ENCODE measurements at places on chromosomes 3 and 15. TPM values are rescaled to one million over a fixed set of nuclear protein-coding genes. Genes with fewer than 3 reads are reported as not detected.

SCN5A gene
- total RNA-seq: 239 TPM

GOLGA6L24 gene
- not detected for total RNA-seq

DNA sequence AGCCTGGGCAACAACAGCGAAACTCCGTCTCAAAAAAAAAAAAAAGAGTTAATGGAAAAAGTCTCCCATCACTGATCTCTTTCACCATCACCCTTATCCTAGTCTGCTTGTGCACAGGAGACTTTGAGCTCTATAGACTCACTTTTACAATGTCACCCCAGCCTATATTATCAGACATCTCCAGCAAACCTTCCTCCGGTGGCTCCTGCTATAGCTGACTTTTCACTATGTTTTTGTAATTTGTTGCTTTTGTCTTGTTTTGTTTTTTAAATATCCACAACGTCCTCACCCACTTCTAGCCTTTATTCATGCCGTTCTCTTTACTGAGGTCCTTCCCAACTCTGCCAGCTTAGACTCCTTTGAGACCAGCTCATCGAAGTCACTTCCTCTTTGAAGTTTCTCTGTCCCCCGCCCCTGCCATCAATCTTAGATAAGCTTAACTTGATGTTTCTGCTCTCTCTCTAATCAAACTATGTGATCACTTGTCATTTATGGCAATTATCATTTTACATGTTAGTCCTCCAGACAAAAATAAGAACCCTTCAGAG, 82.7 kb upstream of the CHD2 start:
- DNase-seq: no peak

SAMD7 gene
- total RNA-seq: not detected

DNA sequence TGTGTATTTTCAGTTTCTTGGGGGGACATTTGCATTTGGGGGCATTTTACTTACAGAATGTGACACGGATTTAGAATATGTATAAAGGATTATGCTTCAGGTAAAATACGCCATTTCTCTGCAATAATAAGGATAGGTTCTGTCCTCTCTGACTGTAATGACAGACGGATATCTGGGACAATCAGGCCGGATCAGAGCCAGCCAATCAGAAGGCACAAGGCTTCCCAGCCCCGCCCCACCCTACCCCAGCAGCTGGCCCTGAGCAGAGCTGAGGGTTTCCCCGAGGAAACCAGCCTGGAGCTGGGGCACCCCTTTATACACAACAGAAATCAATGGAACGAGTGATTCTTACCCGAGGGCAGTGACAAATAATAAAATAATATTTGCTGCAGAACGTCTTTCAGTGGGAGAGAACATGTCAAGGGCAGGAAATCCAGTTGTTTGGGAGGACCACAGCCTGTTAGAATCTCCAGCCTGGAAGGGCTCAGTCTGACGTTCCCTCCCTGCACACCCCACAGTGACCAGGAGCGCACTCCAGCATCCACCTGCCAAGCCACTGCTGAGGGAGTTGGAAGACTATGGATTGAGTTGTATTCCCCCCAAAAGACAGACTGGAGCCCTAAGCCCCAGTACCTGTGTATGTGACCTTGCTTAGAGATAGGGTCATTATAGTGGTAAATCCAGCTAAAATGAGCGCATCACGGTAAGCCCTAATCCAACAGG, 30.3 kb upstream of the SEC13 start:
- DNase-seq: no peak

- DNase-seq: no peak
These were observed 38.7 kb downstream of the C2CD4B start for GRCh38 chr15:62126364-62126763.

DNA sequence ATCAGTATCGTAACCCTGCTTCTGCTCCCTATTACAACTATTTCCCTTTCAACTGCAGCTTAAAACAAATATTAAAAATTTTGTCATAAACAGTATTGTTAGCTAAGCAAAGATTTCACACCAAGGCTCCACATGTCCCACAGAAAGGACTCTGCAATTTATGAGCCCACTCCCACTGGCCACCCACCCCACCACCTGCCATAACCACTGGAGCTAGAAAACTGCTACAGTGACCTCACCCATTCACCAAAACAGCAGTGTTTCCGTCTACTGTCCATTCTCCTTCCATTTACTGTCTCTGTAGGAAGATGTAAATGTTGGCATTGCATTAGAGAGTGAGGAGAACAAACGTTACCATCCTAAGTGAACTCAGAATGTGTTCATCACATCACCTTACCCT, 150.9 kb downstream of the IMPG2 start:
- no peak for DNase-seq

TTLL3 gene
- 10.2 TPM for total RNA-seq

- DNase-seq: no peak
These were observed 15.6 kb downstream of the USP13 start for GRCh38 chr3:179668429-179668828.

- no peak for DNase-seq
These were observed 258.2 kb downstream of the SOX2 start for GRCh38 chr3:181969925-181970324.

DNA sequence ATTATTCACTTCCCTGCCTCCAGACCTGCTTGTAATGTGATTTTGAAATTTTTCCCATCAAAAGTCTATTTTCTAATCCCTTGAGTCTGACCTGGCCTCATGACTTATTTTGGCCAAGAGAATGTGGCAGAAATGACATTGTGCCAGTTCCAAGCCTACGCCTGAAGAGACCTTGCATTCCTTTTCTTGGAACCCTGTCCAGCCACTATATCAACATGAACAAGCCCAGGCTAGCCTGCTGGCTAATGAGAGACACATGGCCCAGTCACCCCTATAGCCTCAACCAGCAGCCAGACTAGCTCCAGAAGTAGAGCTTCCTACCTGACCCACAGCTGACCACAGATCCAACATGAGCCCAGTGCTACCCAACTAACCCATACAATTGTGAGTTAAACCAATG, 121.1 kb upstream of the ACP3 start:
- no peak for DNase-seq

DNA sequence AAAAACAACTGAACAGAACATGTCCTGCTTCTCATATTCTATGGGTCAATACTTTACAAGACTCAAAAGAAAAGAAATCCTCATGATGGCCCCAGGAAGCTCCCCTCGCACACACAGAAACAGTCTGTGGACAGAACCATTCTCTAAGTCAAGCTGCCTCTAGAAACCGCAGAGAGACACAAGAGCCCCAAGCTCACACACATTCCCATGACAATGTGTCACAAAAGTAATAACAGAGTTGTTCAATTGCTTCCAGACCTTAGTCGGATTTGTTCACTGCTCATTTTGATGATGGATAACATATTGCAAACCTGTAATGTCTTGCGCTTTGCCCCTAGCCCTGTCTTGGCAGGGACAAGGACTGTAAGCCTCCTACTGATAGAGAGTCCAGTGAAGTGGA, 60.9 kb downstream of the UMPS start:
- no peak for DNase-seq

OR5K2 gene
- not detected for total RNA-seq

DNA sequence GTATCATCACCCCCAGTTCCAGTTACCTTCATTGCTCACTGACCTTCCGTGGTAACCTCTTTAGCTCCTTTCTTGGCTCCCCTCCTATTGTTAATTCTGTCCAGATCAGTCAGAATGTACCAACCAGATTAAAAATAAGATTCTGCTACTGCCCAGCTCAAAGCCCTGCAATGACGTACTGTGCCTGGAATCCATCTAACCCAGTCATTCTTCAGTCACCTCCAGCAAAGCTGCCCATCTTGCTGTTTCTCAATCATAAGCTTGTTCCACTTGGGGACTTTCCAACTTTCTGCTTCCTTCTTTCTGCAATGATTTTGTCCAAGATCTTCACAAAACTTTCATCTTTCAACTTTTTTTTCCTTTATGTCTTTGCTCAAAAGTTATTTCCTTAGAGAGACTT, 512.0 kb upstream of the ZNF385D start:
- no peak for DNase-seq

DNA sequence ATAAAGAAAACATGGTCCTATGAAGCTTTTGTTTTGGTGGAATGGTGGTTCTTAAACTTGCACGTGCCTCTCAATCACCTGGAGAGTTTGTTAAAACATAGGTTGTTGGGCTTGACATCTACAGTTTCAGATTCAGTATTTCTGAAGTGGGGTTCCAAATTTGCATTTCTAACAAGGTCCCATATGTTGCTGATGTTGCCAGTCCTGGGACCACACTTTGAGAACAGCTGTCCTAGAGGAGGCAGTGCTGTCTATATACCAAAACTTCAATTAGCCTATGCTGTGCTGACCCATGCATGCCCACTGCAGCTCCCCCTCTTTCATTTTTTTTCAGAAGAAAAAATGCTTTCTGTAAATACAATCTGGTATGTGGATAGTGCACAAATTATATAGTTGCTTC, 31.3 kb downstream of the ALCAM start:
- no peak for DNase-seq

GRCh38 chr3:119933207-119933606, 151.3 kb downstream of the NR1I2 start:
- no peak for DNase-seq

- no peak for DNase-seq
These were observed 52.9 kb downstream of the RYK start for GRCh38 chr3:134197681-134198261.

DNA sequence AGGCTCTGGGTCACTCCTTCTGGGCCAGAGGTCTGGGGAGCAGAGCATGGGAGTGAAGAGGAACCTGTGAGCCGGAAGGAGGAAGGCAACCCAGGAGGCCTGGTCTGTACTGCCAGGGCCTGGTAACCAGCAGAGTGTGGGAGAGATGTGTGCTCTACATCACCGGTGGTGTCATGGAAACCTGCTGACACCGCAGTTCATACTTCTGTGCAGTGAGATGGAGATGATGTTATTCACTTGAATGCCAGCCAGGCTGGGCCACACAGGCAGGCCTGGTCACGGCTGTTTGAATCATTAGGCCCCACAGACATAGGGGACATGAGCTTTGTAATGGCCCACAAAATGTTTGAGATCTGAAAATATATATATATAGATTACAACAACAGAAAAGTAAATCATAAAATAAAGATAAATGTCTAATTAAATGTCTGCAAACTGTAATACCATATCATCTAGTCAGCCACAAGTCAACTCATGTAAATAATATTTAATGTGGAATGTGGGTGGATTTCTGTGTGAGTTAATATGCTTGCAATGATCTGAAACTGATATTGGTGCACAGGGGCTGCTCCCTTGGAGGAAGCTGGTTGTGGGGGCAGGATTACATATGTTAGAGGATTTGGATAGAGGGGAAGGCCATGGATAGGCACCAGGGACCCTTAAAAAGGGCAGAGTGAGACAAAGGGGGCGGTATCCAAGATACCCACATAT, 108.5 kb upstream of the PFN2 start:
- no peak for DNase-seq

CGNL1 gene
- 31.9 TPM for total RNA-seq

GRCh38 chr15:94602754-94603470, 371.6 kb downstream of the MCTP2 start:
- no peak for DNase-seq

- DNase-seq: no peak
These were observed 1090.2 kb downstream of the FHIT start for GRCh38 chr3:60160822-60161748.

- DNase-seq: no peak
These were observed 46.7 kb downstream of the PARP14 start for GRCh38 chr3:122727294-122727693.

DNA sequence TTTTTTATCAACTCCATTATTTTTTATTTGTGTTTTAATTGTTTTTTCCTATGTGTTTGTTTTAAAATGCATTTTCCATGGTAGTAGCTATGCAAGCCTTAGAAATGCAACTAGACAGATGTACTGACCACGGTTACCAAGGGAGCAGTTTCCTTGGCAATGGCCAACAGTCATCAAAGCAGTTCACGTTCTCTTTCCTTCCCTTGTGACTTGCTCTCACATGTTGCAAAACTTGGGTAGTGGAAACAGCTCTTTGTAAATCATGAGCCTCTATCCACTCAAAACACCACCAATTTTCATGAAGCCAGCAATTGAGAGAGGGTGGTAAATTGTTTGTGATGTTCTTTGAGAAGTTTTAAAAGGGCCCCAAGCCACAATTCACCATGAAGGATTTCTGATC, 499.4 kb upstream of the MDFIC2 start:
- no peak for DNase-seq

VWA5B2 gene
- total RNA-seq: not detected

DNA sequence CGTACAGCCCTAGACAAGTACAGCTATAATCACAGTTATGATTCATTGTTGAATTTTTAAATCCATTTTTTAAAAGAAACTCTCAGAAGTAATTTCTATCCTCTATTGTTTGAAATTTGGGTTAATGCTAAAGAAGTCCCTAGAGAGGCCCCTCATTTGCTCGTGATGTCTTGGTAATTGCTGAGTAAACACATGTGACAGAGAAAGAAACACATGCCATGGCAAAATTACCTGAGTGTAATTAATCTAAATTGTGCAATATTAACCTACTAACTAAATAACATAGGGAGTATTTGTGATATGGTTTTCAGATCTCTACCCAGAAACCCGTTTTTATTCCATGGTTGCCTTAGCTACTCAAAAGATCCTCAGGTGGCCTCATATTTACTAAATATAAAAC, 10.8 kb downstream of the NEK10 start:
- DNase-seq: no peak

DNA sequence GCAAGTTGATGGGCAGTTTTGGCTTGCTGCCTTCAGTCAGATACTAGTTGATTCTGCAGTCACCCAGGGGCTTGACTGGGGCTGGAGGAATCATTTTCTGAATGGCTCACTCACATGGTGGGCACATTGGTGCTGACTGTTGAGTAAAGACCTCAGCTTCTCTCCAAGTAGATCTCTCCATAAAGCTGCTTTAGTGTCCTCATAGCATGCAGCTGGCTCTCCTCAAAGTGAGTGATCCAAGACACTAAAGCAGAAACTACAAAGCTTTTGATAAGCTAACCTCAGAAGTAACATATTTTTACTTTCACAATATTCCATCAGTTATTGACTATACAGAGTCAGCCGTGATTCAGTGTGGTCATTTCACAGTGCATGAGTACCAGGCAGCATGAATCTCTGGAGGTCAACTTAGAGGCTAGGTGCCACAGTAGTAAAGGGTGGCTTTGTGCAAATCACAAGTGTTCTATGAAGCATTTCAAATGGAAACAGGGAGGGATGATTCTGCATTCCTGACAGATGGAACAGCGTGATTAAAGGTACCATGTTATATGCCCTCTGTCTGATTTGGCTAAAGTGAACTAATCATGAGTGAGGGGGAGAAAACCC, 24.3 kb upstream of the ATP8B4 start:
- DNase-seq: no peak

GHSR gene
- total RNA-seq: not detected

DNA sequence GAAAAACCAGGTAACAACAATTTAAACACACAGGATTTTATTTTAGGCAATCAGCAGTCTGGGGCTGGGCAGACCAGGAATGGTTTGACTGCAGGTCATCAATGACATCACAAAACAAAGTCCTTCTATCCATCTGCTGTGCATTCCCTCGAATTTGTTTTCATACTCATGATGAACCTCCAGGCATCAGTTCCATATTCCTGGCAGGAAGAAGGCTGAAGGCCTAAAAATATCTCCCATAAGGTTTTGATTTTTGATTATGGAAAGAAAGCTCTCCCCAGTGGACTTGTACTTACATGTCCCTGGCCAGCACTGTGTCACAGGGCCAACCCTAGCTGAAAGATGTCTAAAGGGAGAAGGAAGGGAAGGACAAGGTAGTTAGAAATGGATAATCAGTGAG, 107.4 kb downstream of the PEAK1 start:
- DNase-seq: no peak

Measured in left ventricle myocardium inferior (tissue), 1 donor.